ENCODE measurements at places on chromosomes 13 and 19. TPM values are rescaled to one million over a fixed set of nuclear protein-coding genes. Genes with fewer than 3 reads are reported as not detected.

The PALM3 gene
- not detected for total RNA-seq

The TEX29 gene
- total RNA-seq = not detected

The CEACAM20 gene
- total RNA-seq = not detected

The NLRP7 gene
- not detected for total RNA-seq

The ARL11 gene
- total RNA-seq = 1.9 TPM

The LRRC8E gene
- not detected for total RNA-seq

The LGALS7B gene
- total RNA-seq = not detected

- DNase-seq = no peak
These were observed 308.5 kb upstream of the TMTC4 start for GRCh38 chr13:100983111-100983510.

- DNase-seq = no peak
These were observed 12.9 kb downstream of the CYTH2 start for GRCh38 chr19:48481846-48482639.

- no peak for DNase-seq
These were observed 303.9 kb downstream of the FOXO1 start for GRCh38 chr13:40362502-40362901.

DNA sequence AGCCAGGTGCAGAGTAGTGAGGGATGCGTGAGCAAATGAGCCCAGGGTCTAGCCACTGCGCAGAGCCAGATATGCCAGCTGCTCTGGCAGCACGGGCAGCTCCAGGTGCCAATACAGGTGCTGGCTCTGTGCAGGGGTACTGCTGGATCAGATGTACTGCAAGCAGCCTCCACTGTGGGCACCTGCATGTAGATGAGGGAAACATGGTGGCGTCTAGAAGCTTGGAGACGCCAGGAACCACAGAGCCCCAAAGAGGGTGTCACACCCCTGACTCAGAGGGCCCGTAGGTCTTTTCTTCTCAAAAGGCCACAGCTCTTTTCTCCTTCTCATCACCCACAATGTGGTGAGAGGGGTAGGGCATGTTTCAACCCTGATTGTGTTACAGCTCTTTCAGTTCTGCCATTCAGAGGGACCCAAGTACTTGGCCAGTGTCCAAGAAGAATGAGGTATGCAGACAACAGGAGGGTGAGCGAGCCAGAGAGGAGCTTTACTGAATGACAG is 244.4 kb upstream of the SLITRK1 start:
- DNase-seq = no peak

DNA sequence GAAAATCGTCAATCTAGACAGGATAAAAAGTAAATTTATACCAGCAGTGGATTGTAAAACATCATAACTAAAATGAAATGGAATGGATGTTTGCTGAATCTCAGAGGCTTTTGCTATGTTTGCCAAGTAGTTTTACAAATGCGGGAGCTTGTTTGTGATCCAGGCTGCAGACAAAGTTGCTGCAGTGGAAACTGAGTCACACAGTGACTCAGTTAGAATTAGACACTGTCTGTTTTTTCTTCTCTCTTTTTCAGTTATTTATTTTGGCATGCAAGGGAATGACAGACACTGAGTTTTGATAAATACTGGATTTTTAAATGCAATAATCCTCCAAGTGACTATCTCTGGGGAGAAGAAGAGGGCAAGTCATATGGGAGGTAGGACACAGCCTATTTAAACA is 4.6 kb upstream of the PNMA8A start:
- DNase-seq = no peak

- DNase-seq = peak; percentile 75
These were observed 11.0 kb downstream of the IFNL1 start for GRCh38 chr19:39307046-39307821.

GRCh38 chr13:110268061-110268460 is 38.9 kb downstream of the COL4A1 start:
- DNase-seq = no peak

DNA sequence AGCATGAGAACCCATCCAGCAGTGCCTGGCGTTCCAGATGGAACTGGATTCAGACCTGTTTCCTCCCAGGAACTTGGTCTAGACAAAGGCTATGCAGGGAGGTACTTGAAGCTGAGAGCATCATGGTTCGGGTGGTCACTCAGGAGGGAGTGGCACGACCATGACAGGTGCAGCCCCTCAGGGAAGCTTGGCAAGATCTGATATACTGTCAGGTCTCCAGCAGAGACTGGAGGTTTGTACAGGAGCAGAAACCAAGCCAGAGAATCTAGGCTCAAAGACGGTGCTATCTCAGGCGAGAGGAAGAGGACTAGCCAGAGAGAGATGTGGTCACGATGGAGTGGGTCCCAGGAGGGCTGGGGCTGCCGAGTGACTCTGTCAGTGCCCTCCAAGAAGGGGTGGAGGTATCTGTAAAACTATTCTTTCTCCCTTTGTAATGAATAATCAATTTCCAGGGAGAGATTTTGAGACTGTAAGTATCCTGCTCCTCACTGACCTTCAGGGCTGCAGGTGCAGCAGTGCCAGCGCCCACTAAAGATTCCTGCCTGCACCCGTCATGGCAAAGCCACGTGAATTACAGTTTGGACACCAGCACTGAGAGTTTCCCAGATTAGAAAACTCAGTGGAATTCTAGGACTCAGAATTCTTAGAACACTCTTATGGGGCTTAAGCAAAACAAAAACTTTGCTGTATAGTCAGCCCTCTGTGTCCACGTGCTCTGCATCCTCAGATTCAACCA is 10.2 kb upstream of the DCUN1D2 start:
- DNase-seq = no peak

DNA sequence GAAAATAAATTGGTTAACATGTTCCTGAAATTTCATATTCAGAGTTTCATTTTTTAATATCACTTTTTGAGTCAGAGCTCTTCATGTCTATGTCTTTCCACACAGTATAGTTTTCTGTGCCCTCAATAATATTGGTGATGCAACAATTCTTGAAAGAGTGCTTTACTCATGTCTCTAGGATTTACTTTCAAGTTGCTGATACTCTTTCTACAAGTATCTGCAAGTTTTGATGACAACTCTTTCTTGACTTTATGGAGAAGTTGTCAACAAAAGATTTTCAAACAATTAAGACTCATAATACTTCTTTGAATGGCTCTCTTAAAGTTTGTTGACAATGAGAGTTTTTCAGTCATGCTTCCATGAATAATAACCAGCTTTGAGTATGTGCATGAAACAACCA is 561.7 kb downstream of the DIAPH3 start:
- no peak for DNase-seq

GRCh38 chr19:34879563-34879962 is 47.1 kb upstream of the ZNF30 start:
- no peak for DNase-seq

DNA sequence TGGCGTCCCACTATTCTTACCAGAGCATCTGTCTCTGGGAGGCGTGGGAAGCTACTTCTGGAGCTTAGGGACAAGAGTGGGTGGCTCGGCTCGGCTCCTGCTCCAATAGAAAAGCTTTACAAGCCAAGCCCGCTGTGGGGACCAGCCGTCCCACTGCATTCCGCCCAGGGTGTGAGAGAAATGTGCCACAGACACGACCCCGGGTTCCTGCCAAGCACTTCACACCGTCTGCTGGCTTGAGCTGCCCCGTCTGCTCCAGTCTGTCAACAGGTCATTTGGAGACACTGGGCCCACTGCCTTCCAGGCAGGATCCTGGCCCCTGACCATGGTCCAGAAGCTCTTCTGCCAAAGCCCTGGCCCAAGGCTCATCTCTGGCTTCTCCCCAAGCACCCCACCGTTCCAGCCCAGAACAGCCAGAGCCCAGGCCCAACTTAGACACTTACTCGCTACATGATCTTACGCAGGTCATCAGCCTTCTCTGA is 6.5 kb upstream of the FKRP start:
- peak; percentile 89 for DNase-seq

DNA sequence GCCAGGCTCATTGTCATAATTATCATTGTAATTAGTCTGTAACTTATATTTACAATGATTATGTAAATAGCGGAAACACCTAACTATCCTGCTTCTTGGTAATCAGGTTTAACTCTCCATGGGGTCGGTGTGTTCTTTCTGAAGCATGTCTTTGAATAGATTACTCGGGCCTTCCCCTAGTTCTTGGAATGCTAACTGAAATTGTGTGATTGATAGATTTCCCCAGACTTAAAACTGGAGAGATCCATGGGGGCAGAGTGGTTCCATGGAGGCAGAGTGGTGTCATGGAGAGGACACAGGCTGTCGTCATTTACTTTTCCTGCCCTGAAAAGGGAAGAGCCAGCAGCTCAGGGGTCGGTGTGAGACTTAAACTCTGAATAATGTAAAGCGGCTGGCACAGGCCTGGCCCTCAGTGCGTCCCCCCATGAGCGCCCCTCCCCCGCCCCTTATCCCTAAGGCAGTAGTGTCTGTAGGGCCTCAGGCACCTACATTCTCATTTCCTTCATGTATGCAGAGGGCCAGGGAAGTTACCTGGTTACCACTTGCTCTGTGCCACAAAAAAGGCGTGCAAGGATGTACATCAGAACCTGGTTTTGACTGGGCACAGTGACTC is 225.1 kb downstream of the TM9SF2 start:
- DNase-seq = no peak

- DNase-seq = no peak
These were observed 614 bp downstream of the FXYD3 start for GRCh38 chr19:35116072-35116801.

- DNase-seq = no peak
These were observed 5.2 kb downstream of the FAAP24 start for GRCh38 chr19:32977280-32977679.

GRCh38 chr13:94053986-94054593 is 425.4 kb downstream of the DCT start:
- no peak for DNase-seq

DNA sequence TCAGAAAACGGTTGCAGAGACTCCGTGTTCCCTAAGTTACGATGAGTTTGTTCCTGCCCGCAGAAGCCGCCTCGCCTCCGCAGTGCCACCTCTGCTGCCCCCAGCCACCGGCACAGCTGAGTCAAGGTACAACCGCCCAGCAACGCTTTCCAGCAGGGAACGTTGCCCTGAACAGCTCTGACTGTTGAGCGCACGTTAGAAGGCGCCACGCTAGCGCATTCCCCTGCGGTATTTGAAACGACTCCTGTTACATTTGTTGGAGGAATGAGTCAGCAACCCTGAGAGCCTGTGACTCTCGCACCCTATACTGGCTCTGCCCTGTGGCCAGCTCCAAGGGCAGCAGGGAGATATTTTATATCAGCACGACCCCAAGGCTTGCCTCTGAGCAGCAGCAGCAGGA is 302.8 kb downstream of the TEX29 start:
- no peak for DNase-seq

DNA sequence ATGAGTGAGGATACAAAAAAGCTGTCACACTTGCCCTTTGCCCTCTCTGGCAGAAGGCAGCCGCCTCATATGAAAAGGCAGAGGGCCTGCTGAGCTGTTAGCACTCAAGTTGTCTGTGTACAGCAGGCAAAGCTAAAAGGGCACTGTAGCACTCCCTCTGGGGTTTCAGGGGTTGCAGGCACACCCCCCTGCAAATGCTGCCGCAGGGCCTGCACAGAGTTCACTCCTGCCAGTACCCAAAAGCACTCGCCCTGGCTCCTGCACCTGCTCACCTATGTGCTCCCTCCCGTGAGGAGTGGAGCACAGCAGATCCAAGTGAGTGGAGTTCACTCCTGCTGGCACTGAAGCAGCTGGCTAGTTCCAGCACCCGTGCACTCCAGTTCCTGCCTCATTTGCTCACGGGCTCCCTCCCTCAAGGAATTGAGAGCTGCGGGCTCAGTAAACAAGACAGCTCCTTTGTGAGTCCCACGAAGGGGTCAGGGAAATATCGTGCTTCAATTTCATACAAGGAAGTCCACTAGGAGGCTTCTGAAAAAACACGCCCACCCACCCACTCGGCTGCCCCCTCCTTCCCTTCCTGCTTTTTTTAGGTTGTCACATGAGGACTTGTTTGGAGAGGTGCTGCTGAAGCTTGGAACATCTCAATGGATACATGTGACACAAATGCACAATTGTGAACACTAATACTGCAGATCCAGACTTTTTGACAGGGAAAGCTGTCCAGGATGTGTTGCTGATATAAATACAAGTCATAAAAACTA is 9.9 kb upstream of the RCBTB2 start:
- DNase-seq = no peak

- DNase-seq = peak; percentile 35
These were observed 10.5 kb upstream of the MIER2 start for GRCh38 chr19:355134-355533.

- DNase-seq = no peak
These were observed 892 bp downstream of the TRIR start for GRCh38 chr19:12733369-12734214.

- DNase-seq = no peak
These were observed 12.3 kb downstream of the ELSPBP1 start for GRCh38 chr19:48006762-48007161.

DNA sequence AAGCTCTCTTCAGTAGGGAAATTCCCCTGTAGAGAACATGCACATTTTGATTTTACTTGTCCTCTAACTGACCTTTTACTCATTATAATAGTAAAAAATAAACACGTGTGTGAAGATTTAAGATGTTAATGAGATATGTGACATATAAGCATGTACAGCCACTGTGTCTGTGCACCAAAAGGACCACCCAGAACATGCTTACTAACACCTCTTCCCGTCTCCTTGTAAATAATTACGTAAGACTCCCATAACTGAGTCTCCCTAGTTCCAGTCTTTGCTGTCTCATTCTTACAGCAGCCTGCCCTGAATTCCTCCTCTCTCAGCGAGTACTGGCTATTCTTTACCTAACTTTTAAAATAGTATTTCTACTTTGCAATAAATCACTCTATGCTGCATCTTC is 53.6 kb downstream of the ZNF100 start:
- DNase-seq = no peak

GRCh38 chr19:45322311-45322710 is 364 bp downstream of the CKM start:
- DNase-seq = no peak
